ENCODE measurements at places on chromosomes 16 and 17.

GRCh38 chr16:4612977-4613635, 1.6 kb downstream of the UBALD1 start:
- no peak for DNase-seq

DNA sequence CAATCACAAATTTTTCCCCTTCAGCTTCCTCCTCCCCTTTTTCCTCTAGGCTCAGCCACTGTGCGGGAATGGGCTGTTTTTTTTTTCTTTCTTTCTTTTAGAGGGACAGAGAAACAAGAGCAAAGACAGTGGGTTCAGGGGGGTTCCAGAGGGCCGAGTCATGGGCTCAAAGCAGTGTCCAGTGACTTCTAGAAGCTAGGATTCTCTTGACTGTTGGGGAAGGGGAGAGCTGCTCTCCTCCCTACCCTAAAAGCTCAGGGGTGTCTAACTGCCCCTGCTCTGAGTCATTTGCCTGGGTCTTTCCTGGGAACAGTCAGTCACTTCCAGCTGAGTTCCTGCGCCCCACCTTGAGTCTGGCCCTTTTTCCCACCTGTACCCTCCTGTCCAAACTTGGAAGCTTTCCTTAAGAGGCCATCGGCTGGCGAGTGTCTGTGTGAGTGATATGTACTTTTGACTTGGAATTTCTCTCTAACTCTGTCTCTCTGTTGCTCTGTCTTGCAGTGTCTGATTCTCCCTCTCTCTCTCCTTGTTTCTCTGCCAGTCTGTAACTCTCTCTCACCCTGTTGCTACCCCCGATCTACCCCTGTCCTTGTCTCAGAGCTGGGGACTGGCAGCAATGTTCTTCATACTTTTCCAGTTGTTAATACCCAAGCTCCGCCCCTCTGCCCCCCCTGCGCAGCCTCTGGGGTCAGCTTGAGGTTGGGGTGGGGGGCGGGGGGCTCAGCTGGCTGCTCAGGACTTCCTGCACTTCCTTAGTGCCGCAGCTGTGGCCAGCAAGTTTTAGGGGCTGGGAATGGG, 2.4 kb downstream of the THRA start:
- peak; percentile 32 for DNase-seq

DNA sequence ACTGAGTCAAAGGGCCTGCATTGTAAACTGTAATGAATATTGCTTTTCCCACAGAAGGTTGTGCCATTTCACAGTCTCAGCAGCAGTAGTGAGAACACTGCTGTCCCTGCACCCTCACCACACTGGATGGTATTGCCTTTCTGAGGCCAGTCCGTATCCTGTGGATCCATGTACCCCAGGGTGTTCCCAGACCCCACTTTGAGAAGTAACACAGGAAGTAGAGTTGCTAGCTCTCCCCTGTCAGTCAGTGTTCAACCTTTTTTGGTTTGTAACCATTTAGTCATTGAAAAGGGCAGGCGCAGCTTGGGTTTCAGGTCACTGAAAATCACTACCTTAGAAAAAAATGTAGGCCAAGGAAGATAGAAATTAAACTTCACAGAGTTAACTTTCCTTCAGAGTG, 37.9 kb downstream of the SLFN12L start:
- DNase-seq = no peak

- DNase-seq = peak; percentile 79
Observed at GRCh38 chr16:69105501-69106361, at the start of gene HAS3. HAS3 (plus strand) TSS chr16:69105653; CDS start chr16:69109396, 3,743 bp downstream.

DNA sequence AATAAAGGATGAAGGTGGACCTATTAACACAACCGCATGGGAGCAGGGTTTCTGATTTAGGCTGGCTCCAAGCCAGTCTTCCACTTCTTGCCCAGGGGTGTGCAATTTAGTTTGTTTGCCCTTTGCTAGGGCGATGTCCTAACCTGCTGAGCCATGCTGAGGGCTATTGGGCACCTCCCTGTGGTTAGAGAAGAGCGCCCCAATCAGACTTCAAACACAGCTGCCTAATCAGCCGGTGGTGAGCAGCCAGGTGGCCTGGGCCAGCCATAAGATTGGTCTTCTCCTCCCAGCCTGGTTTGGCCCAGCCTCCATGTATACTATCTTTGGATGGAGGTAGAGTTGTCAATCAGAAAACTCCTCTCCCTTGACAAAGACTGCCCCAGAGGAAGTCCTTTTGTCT, 15.7 kb downstream of the TMEM94 start:
- DNase-seq = no peak

DNA sequence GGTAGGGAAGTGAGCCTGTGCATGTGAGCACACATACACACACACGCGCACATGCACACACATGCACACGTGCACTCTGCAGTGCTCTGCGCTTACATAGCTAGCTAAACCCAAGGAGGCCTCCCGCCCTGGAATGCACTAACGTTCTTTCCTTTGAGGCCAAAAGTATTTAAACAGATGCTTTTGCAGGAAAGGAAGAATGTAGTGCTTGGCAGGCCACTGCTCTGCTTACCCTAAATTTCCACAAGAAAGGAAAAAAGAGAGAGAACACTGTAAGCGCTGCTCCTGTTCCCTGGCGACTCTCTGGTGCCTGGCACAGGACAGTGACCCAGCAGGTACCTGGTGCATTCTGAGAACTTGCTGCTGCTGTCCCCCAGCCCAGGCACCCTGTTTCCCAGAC, 31.3 kb upstream of the MRPS23 start:
- DNase-seq = no peak

GRCh38 chr16:22353191-22353919, 21.1 kb downstream of the CDR2 start:
- peak; percentile 98 for DNase-seq

DNA sequence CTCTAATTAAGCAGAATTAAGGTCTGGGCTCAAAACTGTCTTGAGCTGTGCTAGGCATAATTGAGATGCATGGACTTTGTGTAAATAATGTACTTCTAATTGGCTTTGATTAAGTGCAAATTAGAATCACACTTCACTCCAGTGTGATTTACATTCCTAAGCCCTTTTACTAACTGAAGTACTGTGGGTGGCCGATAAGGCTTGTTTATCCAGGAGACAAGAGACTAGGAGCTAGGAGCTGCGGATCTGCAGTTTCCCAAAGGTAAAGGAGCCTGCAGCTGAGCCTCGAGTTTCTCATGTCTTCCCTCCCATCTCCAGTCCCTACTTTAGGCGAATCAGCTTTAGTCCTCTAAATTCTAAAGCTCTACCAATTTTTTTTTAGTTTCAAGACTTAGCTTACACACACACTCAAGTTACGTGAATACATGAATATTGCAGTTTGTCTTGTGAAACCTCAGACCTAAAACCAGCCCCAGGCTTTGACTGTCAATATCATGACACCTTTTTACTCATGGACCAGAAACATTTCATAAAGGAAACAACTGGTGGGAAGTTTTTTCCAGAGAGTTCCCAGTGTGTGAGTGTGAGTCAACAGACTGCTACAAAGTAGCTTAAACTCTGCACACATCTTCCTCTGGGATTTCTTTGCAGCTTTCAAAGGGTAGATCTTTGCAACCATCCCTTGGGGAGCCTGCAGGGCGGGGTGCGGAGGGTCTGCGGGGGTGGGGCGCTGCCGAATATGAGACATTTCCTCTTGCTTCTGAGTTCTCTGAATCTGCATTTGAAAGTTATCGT, 113.9 kb upstream of the TBX2 start:
- DNase-seq = no peak

DNA sequence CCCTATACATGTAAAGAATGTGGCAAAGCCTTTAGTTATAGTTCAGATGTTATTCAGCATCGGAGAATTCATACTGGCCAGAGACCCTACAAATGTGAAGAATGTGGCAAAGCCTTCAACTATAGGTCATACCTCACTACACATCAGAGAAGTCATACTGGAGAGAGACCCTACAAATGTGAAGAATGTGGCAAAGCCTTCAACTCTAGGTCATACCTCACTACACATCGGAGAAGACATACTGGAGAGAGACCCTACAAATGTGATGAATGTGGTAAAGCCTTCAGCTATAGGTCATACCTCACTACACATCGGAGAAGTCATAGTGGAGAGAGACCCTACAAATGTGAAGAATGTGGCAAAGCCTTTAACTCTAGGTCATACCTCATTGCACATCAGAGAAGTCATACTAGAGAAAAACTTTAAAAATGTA, 42.5 kb downstream of the ZNF267 start:
- DNase-seq = peak; percentile 21

DNA sequence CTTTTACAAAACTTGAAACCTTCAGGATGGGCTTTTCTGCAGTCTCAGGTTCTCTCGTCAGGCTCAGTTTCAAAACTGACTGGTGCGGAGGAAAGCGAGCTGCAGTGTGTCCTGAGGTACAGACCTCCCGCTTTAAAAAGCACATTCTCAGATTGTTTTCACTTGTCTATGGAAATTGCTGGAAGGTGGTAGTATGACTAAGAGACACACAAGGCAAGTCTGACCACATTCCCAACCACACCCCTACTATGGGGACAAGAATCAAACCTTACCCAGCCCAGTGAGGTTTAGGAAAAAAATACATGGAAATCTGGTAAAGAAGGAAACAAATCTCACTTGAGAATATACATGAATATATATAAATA, 18.2 kb downstream of the SRP68 start:
- peak; percentile 40 for DNase-seq

DNA sequence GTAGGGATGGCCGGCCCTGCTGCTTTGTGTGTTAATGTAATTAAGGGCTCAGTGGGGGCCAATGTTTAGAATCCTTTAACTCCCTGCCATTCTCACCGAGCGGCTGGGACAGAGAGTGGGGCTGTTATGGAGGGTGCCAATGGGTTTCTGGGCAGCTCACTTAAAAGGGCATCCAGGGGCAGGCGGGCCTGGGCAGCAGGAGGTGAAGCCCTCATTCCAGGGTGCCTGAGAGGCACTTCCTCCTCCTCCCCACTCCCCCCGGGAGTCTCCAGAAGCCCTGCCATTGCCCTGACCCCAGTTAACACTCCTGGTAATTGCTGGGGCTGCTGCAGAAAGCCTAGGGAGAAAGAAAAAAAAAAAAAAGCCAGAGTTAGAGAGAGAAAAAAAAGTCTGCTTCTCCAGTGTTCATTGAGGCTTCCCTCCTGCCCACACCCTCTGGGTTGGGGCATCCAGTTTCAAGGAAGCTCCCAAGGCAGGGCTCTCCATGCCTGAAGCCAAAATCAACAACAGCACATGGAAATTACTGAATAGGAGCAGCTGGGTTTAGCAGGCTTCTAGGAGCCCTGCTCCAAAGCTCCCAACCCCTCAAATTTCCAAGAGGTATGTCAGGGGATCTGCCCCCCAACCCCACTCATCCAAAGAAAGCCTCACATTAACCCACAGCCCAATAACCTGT, 28.0 kb downstream of the CUEDC1 start:
- DNase-seq = peak; percentile 81

All from Caki2 (cell line).